Brain microvascular endothelial cell (primary cell): ENCODE measurements at places on chromosomes 6 and 20.

GRCh38 chr6:39776581-39776980 lies 15.6 kb upstream of the DAAM2 start:
- no peak for DNase-seq

- DNase-seq: no peak
Observed at GRCh38 chr6:35178932-35179832, 34.6 kb upstream of the SCUBE3 start.

DNA sequence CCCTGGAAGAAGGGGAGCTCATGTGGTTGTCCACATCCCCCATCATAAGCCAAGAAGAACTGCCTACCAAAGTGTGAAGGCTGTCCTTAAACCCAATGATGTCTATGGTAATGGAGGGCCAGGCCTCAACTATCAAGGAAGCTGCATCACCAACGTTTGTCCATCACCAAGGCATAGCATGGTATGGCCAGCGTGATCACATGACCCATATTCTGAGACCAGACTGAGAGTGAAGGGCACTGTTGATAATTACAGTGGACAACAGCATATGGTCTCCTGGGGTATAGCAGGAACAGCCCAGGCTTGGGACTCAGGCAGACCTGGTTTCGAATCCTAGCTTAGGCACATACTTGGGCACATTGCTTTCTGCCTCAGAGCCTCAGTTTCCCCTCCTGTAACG lies 218.2 kb upstream of the RREB1 start:
- no peak for DNase-seq

GRCh38 chr6:89183294-89183693 lies 33.9 kb downstream of the GABRR1 start:
- DNase-seq: no peak

GRCh38 chr20:61807471-61808160 lies 258.1 kb downstream of the TAF4 start:
- no peak for DNase-seq
